ENCODE measurements at places on chromosomes 11 and 22. TPM values are rescaled to one million over a fixed set of nuclear protein-coding genes. Genes with fewer than 3 reads are reported as not detected.
A peak's percentile ranks its signal among the peaks of the same experiment; 100 is the strongest.

DNA sequence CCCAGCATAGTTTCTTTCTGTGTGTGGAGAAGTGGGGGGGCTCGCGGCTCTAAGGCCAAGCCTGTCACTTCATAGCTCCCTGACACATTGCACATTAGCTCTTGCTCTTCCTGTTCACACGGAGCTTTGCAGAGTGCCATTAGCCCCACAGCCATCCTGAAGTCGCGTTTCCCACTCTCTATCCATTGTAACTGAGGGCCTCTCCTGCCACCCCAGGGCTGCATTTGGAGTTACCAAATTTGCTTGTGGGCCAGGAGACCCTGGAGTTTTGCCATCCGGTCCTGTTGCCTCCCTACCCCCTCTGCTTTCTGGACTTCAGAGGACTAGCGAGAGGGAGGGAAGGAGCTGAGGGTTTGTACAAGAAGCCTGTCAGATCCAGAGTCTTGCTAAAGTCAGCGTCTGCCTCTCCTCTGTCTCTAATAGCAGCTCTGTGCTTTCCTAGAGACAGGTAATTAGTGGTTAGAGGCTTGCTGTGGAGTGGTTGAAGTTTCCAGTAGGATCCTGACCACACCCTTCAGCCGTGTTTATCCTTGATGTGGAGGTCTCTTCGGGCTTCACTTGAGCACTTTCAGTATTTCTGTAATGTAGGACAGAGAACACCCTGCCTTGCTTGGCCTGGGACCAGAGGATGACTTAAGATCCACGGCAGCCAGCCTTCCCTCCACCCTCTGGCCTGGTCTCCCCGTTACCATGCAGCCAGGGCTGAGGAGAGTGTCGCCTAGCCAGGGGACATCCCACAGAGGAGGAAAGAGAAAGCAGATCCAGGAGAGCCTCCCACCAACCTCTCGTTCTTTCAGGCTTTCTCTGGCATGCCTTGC lies 14.1 kb downstream of the DCPS start:
- H3K4me3 ChIP-seq: peak overlapping the region; percentile 41
- peak overlapping the region; percentile 46 for H3K27ac ChIP-seq
- no peaks in the 10 kb centered on the region for H3K36me3 ChIP-seq

- H3K36me3 ChIP-seq: no peaks in the 10 kb centered on the region
- no peak overlapping the region for H3K4me3 ChIP-seq
- H3K27ac ChIP-seq: no peak overlapping the region
- H3K27me3 ChIP-seq: no peaks in the 10 kb centered on the region
Observed at GRCh38 chr22:43216738-43217137, 29.8 kb upstream of the TTLL12 start.

- H3K27ac ChIP-seq: no peak overlapping the region
- no peaks in the 10 kb centered on the region for H3K4me1 ChIP-seq
- no peaks in the 10 kb centered on the region for H3K36me3 ChIP-seq
- DNase-seq: no peak
- no peak overlapping the region for H3K4me3 ChIP-seq
Observed at GRCh38 chr11:90757849-90758494, 535.1 kb upstream of the CHORDC1 start.

DNA sequence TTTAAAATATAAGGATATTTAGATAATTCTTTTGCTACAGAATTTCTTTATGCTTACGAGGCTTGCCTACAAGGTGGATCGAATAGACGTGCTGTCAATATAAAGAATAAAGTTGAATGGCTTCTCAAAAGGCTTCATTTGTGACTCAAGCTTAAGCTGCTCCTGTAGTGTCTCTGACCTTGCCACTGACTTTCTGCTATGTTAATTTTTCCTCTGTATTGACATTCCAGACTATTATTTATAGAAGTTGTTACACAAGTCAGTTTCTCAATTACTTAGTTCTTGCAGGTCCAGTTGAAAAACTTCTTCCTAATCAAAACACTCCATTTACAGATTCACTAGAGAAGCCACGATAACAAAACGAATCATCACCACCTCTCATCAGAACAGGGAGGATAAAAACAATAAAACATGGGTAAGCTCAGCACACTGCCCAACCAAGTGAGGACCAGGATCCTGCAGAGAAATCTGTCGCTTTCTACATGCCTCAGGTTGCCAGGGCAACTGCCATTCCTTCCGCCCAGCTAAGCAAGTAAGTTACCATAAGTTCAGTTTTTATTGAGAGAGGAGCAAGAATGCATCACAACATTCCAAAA lies 39.0 kb upstream of the CHKA start:
- H3K27me3 ChIP-seq: no peaks in the 10 kb centered on the region
- no peaks in the 10 kb centered on the region for H3K4me1 ChIP-seq
- H3K36me3 ChIP-seq: peaks cover 8% of the 10 kb centered on the region
- no peak overlapping the region for H3K4me3 ChIP-seq

OPCML gene
- total RNA-seq: not detected

All from CD8-positive, alpha-beta memory T cell (primary cell).